ENCODE measurements at places on chromosomes 13 and 19. TPM values are rescaled to one million over a fixed set of nuclear protein-coding genes. Genes with fewer than 3 reads are reported as not detected.

GIPC3 gene
- 0.50 TPM for total RNA-seq

FOSB gene
- total RNA-seq = 44.3 TPM

- no peaks in the 10 kb centered on the region for H3K4me1 ChIP-seq
- DNase-seq = no peak
- no peaks in the 10 kb centered on the region for H3K36me3 ChIP-seq
- no peaks in the 10 kb centered on the region for H3K27me3 ChIP-seq
- no peak overlapping the region for H3K27ac ChIP-seq
- H3K4me3 ChIP-seq = no peak overlapping the region
Measured at GRCh38 chr19:33640773-33641172, 19.0 kb downstream of the CHST8 start.

DNA sequence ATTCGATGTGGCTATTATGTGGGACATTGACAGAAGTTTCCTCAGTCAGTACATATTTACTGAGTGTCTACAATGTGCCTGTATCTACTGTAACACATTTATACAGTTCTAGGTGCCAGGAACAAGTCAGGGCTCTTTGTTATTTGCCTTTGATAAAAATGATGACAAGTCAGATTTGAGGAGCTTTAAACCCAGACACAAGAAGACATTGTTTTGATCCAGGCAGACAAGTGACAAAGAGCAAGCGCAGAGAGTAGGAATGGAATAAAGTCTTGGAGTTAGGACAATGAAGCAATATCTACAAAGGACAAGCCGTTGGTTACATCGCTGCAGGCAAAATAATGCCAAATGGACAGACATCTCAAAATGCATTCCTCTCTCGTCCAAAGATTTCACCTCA lies 70.1 kb downstream of the ITGBL1 start:
- no peak overlapping the region for H3K4me3 ChIP-seq
- no peak for DNase-seq
- H3K4me1 ChIP-seq = no peaks in the 10 kb centered on the region
- no peaks in the 10 kb centered on the region for H3K36me3 ChIP-seq
